ENCODE measurements at places on chromosomes 13 and 19.

DNA sequence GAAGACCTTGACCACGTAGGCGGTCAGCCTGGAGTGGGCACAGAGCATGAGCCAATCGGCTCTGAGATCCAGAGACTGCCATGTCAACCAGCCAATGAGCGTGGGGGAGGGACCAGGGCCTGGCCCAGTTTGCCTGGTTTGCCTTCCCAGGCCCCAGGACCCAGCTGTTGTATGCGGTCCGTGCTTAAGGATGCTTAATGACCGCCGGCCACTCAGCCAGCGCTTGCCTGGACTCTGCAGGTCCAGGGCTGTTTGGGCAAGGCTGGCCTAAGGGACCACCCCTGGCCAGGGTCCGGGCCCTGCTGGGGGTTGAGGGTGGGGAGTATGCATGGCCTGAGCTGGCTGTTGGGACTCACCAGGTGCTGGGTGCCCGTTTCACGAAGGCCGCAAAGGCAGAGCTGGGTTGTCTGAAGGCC is 23.1 kb upstream of the TNFSF14 start:
- no peaks in the 10 kb centered on the region for H3K36me3 ChIP-seq
- H3K4me1 ChIP-seq: no peaks in the 10 kb centered on the region
- DNase-seq: no peak
- H3K27ac ChIP-seq: no peak overlapping the region
- H3K27me3 ChIP-seq: peaks cover 2% of the 10 kb centered on the region
- no peak overlapping the region for H3K4me3 ChIP-seq

- peaks cover 28% of the 10 kb centered on the region for H3K27me3 ChIP-seq
- H3K4me3 ChIP-seq: no peak overlapping the region
- DNase-seq: no peak
- H3K27ac ChIP-seq: no peak overlapping the region
These were observed 34.7 kb upstream of the SEMA6B start for GRCh38 chr19:4594201-4594600.

GRCh38 chr19:12685831-12686230 is 2.0 kb upstream of the GNG14 start:
- no peak overlapping the region for H3K27ac ChIP-seq
- H3K4me3 ChIP-seq: no peak overlapping the region
- H3K36me3 ChIP-seq: no peaks in the 10 kb centered on the region
- no peaks in the 10 kb centered on the region for H3K27me3 ChIP-seq
- peaks cover 14% of the 10 kb centered on the region for H3K4me1 ChIP-seq

DNA sequence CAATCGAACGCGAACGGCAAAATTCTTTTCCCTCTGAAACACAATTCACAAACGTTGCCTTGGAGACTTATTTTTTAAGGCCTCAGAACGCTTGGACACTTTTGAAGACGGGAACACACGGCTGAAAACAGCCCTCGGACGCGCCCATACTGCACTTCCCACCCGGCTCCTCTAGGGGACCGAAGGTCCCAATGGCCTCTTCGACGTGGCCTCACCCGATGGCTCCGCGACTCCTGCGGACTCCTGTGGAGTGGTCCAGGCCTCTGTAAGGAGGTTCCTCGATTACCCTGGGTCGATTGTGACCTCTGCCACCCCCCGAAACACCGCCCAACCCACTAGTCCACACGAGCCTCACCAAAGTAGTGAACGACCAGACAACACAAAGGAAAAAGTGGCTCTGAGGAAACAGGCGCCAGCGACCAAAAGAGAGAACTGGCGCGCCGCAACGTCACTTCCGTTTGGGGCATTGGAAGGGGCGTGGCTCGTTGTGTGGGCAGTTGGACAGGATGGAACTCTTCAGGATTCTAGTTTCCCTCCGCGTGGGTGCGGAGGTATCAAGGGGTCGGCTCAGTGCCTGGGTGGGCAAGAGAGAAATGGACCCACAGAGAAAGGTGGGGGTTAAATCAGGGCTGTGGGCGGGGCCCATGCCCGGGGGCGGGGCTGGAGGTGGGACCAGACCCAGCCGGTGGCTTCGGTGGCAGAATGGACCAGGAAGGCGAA is at the start of gene ZNF560:
TSS of gene ZNF560 (minus strand) at position 434 of the 720 bp plus-strand sequence. CDS start 23,303 bp downstream, outside the sequence.
- H3K4me1 ChIP-seq: peaks cover 6% of the 10 kb centered on the region
- peaks cover 2% of the 10 kb centered on the region for H3K27me3 ChIP-seq
- H3K36me3 ChIP-seq: no peaks in the 10 kb centered on the region
- H3K4me3 ChIP-seq: no peak within 1 kb of the TSS

DNA sequence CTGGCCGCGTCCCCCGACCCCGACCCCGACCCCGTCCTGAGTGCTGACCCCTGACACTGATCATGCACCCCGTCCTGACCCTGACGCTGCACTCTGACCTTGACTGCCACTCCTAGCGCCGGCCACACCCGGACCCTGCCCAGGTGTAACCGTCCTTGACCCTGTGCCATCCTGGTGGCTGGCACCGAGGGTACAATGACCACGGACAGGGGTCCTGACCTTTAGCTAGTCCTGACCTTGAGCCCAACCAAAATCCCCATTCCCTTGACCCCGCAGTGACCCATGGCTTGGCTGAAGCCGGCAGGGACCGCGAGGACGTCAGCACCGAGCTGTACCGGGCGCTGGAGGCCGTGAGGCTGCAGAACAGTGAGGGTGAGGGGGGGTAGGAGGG is 25.9 kb downstream of the CLEC4M start:
- H3K36me3 ChIP-seq: no peaks in the 10 kb centered on the region
- H3K27ac ChIP-seq: no peak overlapping the region
- DNase-seq: no peak

- H3K36me3 ChIP-seq: no peaks in the 10 kb centered on the region
- peaks cover 18% of the 10 kb centered on the region for H3K27me3 ChIP-seq
- no peak within 1 kb of the TSS for H3K4me3 ChIP-seq
- peak; percentile 46 for DNase-seq
- H3K4me1 ChIP-seq: peaks cover 14% of the 10 kb centered on the region
These were observed at the start of gene PRTN3 for GRCh38 chr19:840519-841206. TSS of gene PRTN3 (plus strand) at chr19:840999. CDS start at chr19:841009, 10 bp downstream.

DNA sequence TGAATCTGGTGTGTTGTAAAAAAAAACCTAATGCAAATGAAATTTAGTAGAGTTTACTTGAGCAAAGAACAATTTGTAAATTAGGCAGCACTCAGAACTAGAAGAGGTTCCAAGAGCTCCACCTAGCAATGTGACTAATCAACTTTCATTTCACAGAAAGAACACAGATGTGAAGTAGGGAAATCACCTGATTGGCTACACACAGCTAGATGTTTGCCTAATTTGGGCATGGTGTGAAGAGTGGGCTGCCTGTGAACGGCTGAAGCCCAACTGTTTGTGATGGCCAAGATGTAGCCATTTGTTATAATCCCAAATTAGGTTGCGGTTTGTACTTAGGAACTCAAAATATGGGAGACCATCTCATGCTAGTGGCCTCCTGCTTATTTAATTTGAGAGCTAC is 724.4 kb upstream of the SLITRK5 start:
- no peaks in the 10 kb centered on the region for H3K36me3 ChIP-seq
- H3K27me3 ChIP-seq: no peaks in the 10 kb centered on the region
- no peak overlapping the region for H3K4me3 ChIP-seq

- H3K27ac ChIP-seq: no peak overlapping the region
- no peak overlapping the region for H3K4me3 ChIP-seq
- no peaks in the 10 kb centered on the region for H3K36me3 ChIP-seq
- H3K27me3 ChIP-seq: peaks cover 3% of the 10 kb centered on the region
These were observed 81.7 kb downstream of the RAP2A start for GRCh38 chr13:97515643-97516042.

- no peaks in the 10 kb centered on the region for H3K36me3 ChIP-seq
- peak within 1 kb of the TSS; percentile 36 for H3K4me3 ChIP-seq
- peak; percentile 80 for DNase-seq
These were observed at the start of gene PLPPR2 for GRCh38 chr19:11355160-11356073. TSS of gene PLPPR2 (plus strand) at chr19:11355432. CDS start at chr19:11357674, 2,242 bp downstream.

GRCh38 chr19:58559275-58560006 is 1.0 kb upstream of the UBE2M start:
- H3K27me3 ChIP-seq: no peaks in the 10 kb centered on the region
- peak overlapping the region; percentile 88 for H3K27ac ChIP-seq
- peaks cover 21% of the 10 kb centered on the region for H3K36me3 ChIP-seq
- H3K4me1 ChIP-seq: peaks cover 87% of the 10 kb centered on the region
- H3K4me3 ChIP-seq: peak overlapping the region; percentile 76

GRCh38 chr13:35530581-35530980 is 54.1 kb upstream of the MAB21L1 start:
- no peak for DNase-seq
- no peaks in the 10 kb centered on the region for H3K4me1 ChIP-seq
- no peaks in the 10 kb centered on the region for H3K27me3 ChIP-seq
- H3K4me3 ChIP-seq: no peak overlapping the region
- H3K36me3 ChIP-seq: no peaks in the 10 kb centered on the region

- H3K27me3 ChIP-seq: no peaks in the 10 kb centered on the region
- no peak overlapping the region for H3K27ac ChIP-seq
- H3K36me3 ChIP-seq: no peaks in the 10 kb centered on the region
- no peak for DNase-seq
These were observed 65.3 kb downstream of the PEPD start for GRCh38 chr19:33456076-33456844.

GRCh38 chr19:49614096-49614833 is 23.3 kb downstream of the PRR12 start:
- no peak for DNase-seq
- H3K4me1 ChIP-seq: peaks cover 9% of the 10 kb centered on the region
- H3K27ac ChIP-seq: no peak overlapping the region
- H3K27me3 ChIP-seq: no peaks in the 10 kb centered on the region
- no peak overlapping the region for H3K4me3 ChIP-seq

- DNase-seq: no peak
- H3K27ac ChIP-seq: no peak overlapping the region
- no peaks in the 10 kb centered on the region for H3K36me3 ChIP-seq
These were observed 491.2 kb downstream of the GPC5 start for GRCh38 chr13:91889641-91890040.

- no peaks in the 10 kb centered on the region for H3K36me3 ChIP-seq
- no peak overlapping the region for H3K4me3 ChIP-seq
- peaks cover 10% of the 10 kb centered on the region for H3K27me3 ChIP-seq
- no peak for DNase-seq
- no peaks in the 10 kb centered on the region for H3K4me1 ChIP-seq
- no peak overlapping the region for H3K27ac ChIP-seq
These were observed 78.1 kb downstream of the TNFSF11 start for GRCh38 chr13:42651936-42652641.

GRCh38 chr13:24540236-24541126 is 27.9 kb upstream of the PARP4 start:
- peaks cover 30% of the 10 kb centered on the region for H3K27me3 ChIP-seq
- peaks cover 15% of the 10 kb centered on the region for H3K4me1 ChIP-seq
- H3K4me3 ChIP-seq: no peak overlapping the region
- H3K36me3 ChIP-seq: no peaks in the 10 kb centered on the region
- H3K27ac ChIP-seq: no peak overlapping the region

DNA sequence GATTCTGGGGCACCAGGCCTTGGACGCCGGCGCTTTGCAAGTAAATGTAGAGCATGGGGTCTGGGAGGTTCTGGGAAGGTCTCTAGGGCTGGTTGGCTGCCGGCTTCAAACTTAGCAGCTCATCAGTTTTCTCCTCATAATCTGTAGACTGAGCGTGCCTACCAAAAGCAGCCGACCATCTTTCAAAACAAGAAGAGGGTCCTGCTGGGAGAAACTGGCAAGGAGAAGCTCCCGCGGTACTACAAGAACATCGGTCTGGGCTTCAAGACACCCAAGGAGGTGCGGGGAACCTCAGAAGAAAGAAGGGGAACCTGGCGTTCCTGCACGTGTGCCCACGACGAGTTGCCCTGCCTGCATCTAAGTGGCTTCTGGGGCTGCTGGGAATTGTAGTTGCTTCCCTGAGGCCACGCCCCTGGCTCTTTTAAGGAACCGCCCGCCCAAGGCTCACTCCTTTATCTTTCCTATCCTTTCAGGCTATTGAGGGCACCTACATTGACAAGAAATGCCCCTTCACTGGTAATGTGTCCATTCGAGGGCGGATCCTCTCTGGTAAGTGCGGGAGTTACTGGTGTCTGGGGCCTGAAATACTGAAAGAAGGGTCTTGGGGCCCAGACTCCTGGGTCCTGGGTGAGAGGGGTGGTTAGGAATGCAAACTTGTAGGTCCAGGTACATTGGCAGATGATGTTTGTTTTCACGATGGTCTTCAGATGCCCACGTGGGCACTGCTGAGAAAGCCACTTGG is 984 bp downstream of the RPS11 start:
- H3K4me3 ChIP-seq: peak overlapping the region; percentile 99
- H3K27ac ChIP-seq: peak overlapping the region; percentile 96
- H3K4me1 ChIP-seq: peaks cover 72% of the 10 kb centered on the region
- DNase-seq: peak; percentile 67
- peaks cover 43% of the 10 kb centered on the region for H3K36me3 ChIP-seq

GRCh38 chr19:12825254-12826131 is 8.9 kb downstream of the RTBDN start:
- no peaks in the 10 kb centered on the region for H3K36me3 ChIP-seq
- no peak for DNase-seq
- peaks cover 46% of the 10 kb centered on the region for H3K27me3 ChIP-seq
- no peak overlapping the region for H3K27ac ChIP-seq

DNA sequence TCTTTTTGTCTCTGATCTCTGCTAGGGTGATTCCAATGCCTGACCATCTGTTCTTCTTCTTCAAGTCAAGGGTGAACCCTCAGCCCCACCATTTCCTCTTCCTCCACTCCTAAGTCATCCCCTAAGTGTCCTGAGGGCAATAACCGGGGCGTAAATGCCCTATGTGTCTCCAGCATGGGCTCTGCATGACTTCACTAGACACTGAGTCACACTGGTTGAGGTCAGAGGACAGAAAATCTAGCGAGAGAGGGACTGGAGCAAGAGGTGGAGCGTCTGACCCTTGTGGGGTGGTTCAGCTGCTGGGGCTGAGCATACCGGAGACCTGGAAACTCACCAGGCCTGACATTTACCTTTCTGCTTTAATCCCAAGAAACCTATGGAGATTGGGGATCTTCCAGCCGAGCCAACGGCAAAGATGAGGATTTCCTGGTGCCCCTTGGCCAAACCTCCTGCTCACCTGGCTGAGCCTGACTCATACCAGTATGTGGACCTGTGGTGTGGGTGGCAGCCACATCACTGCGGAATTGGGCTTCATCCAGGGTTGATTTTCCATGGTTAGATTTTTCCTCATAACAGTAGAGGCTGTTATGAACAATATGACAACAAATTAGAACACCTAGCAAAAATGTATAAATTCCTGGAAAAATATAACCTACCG is 26.9 kb downstream of the SCGB2B2 start:
- no peak overlapping the region for H3K27ac ChIP-seq
- no peak overlapping the region for H3K4me3 ChIP-seq
- no peak for DNase-seq
- no peaks in the 10 kb centered on the region for H3K4me1 ChIP-seq
- no peaks in the 10 kb centered on the region for H3K36me3 ChIP-seq

GRCh38 chr19:16207063-16207462 is 9.4 kb downstream of the AP1M1 start:
- H3K4me1 ChIP-seq: peaks cover 17% of the 10 kb centered on the region
- peaks cover 82% of the 10 kb centered on the region for H3K36me3 ChIP-seq
- no peak for DNase-seq
- no peak overlapping the region for H3K27ac ChIP-seq
- H3K27me3 ChIP-seq: no peaks in the 10 kb centered on the region

DNA sequence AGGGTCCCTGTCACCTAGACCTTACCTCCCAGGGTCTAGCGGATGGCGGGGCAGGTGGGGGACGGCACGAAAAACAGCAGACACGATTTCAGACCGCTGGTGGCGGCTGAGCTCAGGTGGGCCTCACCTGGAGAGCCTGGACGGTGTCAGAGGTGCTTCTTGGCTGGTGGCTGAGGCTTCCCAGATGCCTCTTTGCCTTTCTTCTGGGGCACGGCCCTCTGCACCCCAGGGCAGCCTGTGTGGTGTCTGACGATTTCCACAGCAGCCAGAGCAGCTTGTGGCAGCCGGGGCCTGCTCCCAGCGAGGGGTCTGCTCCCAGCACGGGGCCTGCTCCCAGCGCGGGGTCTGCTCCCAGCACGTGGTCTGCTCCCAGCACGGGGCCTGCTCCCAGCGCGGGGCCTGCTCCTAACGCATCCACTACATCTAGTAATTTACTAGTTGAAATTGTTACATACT is 66.7 kb downstream of the ATP11A start:
- no peak for DNase-seq
- H3K36me3 ChIP-seq: peaks cover 8% of the 10 kb centered on the region
- H3K27me3 ChIP-seq: no peaks in the 10 kb centered on the region
- H3K4me1 ChIP-seq: peaks cover 14% of the 10 kb centered on the region
- H3K27ac ChIP-seq: no peak overlapping the region
